ENCODE measurements at places on chromosomes 2 and 18.

GRCh38 chr2:150043172-150043500 lies 444.3 kb downstream of the RND3 start:
- DNase-seq = no peak

GRCh38 chr2:66968946-66969345 lies 428.2 kb upstream of the ETAA1 start:
- no peak for DNase-seq

DNA sequence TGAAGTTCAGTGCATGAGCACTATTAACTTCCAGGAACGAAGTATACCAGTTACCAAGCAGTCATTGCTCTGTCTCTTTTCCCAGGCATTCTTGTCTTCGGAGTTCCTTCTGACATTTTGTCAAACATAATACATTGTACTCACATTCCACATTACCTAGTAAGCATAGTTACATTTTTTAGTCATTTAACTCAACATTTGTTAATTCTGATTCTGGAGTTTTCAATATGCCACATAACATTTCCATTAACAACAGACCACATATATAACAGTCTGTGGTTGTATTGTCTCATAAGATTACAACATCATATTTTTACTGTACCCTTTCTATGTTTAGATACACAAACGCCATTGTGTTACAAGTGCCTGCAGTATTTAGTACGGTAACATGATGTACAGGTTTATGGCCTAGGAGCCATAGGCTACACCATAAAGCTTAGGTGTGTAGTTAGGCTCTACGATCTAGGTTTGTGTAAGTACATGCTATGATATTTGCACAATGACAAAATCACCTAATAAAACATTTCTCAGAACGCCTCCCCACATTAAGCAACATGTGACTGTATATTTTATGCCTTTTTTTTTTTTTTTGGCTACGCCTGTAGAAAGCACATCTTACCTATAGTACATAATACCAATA lies 187.1 kb downstream of the DYM start:
- no peak for DNase-seq

GRCh38 chr2:231604101-231604684 lies 11.5 kb downstream of the TEX44 start:
- no peak for DNase-seq

DNA sequence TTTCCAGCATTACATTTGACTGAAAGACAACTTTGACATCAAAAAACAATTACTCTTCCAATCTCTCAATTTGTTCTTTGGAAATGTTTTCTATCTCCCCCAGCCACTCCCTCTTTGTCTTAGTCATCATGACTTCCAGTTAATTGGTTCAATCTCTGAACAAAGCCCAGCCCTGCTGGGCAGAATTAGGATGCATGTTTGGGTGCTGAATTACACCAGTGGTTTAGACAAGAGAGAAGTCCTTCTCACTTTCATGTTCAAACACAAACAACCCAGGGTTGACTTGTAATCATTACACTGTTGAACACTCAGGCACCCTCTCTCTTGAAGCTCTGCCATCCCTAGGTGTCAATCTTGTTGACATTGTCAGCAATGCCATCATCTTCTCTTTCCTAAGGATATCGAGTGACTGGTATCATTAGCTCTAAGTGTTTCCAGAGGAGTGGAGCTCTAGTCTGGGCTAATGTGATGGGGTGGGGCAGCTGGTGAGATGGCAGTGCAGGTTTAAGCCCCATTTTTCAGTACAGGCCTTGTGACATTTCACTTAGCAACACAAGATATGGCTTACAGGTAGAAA lies 90.8 kb upstream of the MEIS1 start:
- no peak for DNase-seq

- no peak for DNase-seq
These were observed 52.2 kb upstream of the B3GNT2 start for GRCh38 chr2:62143696-62144095.

DNA sequence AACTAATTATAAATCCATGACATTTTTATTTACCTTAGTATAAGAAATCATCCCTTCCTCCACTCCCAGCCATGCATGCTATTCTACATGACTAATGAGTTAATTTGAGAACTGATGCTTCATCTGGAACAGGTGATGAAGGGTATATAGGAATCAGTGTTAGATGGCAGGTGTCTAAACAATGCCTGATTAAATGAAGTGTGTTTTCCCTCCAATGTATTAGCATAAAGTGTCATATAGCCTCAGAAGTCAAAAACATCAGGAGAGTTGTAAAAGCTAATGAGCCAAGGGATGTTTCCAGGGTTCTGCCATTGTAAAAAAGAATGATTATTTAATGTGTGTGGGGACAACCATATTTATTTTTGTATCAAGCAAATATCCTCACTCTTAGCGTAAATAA lies 913.8 kb downstream of the DCC start:
- no peak for DNase-seq

GRCh38 chr2:238389988-238390589 lies 36.6 kb upstream of the ASB1 start:
- no peak for DNase-seq

DNA sequence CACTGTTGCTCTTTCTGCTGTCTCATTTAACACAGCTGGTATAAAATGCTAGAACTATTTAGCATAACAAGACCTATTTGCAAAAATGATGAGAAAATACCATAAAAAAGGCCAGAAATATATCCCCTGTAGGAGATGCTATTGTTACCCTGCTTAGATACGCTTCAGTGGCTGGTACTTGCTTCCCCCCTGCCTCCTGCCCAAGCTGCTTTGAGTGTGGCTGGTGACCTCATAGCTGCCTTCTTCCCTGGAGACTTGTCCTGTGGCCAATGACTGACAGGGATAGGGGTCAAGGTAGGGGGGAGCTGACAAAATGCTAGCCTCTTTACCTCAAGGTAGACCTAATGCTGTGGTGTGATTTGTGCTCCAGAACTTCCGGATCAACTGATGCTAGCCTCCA lies 150.2 kb upstream of the ZEB2 start:
- DNase-seq = no peak

GRCh38 chr2:138707392-138708074 lies 72.7 kb downstream of the NXPH2 start:
- DNase-seq = no peak

- no peak for DNase-seq
These were observed 240.9 kb downstream of the MYCN start for GRCh38 chr2:16181062-16181740.

DNA sequence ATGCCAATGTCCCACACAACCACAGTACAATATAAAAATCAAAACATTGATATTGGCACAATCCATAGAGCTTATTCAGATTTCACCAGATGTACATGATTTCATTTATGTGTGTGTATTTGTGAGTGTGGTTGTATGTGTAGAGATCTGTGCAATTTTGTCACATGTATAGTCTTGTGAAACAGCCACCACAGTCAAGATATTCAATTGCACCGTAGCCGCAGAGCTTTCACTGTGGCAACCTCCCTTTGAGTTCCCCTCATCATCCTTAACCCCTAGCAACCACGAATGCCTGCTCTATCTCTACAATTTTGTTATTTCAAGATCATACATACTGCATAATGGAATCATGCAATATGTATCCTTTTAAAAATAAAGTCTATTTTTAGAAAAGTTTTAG lies 391.3 kb downstream of the SETBP1 start:
- no peak for DNase-seq

DNA sequence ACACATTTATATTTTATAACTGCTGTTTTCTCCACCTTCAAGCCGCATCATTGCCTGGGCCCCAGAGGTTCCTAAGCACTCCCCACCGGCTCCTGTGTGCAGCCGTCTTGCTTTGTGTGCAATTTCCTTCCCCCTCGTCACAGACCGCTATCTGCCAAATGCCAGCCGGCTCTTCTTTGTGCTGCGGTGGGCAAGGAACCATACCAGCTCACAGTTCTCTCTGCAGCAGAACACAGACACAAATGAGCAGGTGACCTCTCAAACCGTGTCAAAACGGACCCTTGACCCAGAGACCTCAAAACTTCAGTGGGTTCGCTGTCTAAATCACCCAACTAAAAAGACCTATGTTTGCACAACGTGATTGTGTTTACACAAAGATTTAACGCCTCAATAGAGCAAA lies 58.2 kb downstream of the KLF7 start:
- no peak for DNase-seq

DNA sequence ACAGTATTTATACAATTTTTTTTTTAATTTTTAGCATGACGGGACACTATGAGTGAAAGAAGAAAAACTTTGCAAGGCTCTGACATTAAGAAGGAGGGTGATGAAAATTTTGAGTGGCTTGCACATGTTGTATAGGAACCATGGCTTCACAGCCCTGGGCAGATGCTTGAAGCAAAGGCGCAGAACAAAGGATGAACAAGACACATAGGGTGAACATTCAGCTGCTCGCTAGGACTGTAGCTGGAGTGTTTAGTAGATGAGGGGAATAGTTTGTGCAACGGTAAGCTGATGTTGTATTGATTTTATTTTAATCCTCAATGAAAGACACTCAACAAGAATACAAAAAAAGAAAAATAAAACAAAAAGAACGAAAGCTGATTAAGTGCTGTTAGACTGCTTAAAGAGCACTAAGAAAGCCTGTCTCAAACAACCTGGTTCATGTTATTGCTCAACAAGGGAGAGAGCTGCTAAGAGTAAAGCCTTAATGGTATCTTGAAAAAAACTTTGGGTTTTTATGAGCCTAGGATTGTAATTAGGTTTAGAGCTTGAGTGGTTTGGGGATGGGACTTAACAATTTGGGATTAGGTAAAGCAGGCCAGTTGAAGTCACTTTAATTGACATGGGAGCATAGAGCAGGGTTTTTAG lies 41.2 kb upstream of the GCFC2 start:
- no peak for DNase-seq

GRCh38 chr2:161426455-161426921 lies 10.4 kb downstream of the TBR1 start:
- DNase-seq = no peak

DNA sequence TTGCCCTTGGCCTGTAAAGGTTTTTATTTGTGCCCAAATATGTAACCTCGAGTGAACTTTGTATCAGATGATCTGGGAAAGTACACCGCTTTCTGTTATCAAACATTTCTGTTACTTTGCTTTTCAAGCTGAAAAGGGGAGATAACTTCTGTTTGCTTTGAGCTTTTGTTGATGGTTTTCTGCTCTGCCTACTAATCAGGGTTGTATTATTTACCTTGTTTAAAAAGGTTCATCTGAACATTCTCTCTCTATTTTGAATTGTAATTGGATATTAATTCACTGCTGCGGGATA lies 79.4 kb downstream of the XRCC5 start:
- DNase-seq = no peak

All from activated T-helper 2 cell treated with anti-CD3 and anti-CD28 coated beads, Interferon-gamma antibody, Interleukin-2, Interleukin-4, amounts not matched to agents 10 μg/mL and 5 μg/mL and 100 μg/mL, durations not matched to agents 14 hours and 24 hours and 36 hours (primary cell).